ENCODE measurements at places on chromosomes 2 and 18.

GRCh38 chr2:124879640-124880039 is 854.6 kb downstream of the CNTNAP5 start:
- no peak for DNase-seq

GRCh38 chr2:9779596-9780264 is 63.5 kb upstream of the TAF1B start:
- no peak for DNase-seq

DNA sequence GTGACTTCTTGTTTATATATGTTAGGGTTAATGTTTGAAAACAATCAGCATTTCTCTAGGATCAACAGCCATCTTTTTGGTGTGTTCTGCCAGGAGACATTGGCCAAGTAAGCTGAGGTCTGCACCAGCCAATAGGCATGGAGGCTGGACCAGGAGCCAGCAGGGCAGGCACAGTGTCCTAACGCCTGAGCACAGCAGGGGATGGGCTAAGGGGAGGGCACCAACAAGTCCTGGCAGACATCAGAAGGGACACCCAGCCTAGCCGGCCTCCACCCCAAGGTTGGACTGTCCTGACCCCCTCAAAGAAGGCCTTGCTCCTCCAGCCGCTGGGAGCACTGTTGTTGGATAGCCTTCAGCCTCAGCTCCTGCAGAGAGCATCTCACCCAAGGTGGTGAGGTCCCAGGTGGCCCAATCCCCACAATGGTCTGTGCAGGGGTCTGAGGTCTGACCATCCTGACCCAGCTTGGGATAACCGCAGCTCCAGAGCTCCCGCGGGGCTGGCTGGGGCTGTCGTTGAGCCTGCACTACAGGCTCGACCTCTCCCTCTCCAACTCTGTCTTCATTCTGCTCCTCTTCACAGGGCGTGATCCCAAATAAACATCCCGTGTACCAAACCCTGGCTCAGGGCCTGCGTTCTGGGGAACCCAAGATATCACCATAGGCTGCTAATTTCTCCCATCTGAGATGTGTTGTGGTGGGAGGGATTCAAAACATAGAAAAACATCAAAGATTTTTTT is 8.1 kb downstream of the TEX44 start:
- no peak for DNase-seq

- no peak for DNase-seq
These were observed 233.3 kb downstream of the NCKAP5 start for GRCh38 chr2:133334923-133335322.

DNA sequence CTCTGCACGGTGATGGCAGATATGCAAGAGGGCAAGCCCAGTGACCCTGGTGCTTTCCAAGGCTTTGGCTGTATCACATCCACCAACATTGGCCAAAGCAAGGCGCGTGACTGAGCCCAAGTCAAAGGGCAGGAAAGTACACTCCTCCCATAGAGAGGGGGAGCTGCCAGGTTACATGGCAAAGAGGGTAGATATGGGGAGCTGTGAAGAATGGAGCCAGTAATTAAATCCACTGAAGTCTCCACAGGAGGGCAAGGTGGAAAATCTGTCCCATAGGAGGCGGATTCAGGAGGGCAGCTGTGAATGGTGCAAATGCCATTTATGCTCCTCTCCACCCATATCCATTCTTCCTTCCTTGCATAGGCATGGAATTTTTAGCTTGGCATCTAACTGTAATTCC is 44.6 kb upstream of the THOC1 start:
- DNase-seq, result no peak

DNA sequence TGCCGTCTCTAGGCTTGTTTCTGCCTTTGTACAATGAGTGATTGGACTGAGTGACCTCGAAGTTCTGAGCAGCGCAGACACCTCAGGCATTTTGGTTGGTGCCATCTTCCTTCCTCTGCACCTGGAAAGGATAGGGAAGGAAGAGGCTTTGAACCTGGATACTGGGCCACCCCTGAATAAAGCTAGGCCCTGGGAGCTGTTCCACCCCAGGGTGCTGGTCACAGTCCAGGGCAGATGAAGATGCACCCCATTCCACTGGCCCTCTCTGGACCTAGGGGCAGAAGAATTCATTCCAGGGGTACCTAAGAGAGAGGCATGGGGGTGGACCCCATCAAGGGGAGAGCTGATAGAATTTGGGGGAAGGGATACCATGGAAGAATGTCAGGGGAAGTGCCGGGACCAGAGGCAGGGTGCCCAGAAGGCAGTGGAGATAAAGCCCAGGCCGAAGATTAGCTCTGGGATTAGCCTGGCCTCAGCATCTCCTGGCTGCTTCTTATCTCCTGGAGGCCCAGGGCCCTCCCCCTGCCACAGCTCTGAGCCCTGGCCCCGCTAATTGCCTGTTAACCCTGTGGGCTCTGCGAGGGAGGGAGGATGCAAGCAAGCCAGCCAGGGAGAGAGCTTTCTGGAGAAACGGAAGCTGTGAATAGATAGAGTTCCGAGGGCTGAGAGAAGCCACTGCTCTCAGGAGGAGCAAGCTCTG is 11.4 kb downstream of the ASIC4 start:
- no peak for DNase-seq

DNA sequence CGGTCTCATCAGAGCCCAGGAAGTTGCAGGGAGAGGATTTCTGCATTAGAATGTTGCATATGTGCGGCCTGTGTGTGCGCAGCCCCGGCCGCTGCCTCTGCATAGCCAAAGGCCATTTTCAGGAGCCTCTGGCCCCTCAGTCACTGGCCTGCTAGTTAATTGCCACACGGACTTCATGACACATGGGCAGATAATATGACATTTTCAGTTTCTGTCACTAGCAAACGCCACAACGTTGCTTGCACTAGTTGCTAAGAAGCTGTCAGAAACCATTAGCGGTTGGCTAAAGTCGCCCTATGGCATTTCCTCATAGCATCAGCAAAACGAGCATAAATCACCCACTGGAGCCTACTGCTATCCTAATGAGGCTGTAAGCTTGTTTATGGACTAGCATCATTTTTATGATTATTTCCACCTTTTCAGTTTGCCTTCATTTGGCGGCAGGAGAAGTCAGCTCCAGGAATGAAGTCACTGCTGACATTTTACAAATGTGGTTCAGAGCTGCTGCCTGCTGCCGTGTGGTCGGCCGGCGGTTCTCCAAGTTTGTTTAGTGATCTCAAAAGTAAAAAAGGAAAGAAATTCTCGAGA is 73.7 kb downstream of the MEIS1 start:
- DNase-seq, result no peak

DNA sequence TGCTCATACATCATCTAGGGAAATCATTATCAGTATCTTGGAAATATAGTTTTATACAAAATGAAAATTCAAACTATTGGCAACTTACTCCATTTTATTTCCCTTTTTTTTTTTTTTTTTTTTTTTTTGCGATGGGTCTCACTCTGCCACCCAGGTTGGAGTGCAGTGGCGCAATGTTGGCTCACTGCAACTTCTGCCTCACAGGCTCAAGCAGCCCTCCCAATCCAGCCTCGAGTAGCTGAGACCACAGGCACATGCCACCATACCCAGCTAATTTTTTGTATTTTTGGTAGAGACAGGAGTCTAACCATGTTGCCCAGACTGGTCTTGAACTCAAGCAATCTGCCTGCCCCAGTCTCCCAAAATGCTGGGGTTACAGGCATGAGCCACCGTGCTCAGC is 29.0 kb downstream of the OLA1 start:
- DNase-seq, result no peak

DNA sequence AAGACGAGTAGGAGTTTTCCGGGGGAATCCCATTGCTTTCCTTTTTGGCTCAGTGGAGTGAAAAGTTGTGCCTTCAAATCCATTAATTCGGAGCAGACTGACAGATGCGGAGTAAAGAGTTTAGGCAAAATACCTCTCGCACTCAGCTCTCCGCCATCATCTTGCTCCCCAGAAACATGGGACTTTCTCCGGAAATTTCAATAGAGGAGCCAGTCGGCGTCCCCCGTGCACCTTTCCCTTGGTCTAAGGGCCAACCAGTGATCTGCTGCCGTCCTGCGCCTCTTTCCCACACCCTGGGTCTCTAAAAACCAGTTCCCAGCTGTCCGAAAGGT is 318 bp downstream of the TYW5 start:
- no peak for DNase-seq

DNA sequence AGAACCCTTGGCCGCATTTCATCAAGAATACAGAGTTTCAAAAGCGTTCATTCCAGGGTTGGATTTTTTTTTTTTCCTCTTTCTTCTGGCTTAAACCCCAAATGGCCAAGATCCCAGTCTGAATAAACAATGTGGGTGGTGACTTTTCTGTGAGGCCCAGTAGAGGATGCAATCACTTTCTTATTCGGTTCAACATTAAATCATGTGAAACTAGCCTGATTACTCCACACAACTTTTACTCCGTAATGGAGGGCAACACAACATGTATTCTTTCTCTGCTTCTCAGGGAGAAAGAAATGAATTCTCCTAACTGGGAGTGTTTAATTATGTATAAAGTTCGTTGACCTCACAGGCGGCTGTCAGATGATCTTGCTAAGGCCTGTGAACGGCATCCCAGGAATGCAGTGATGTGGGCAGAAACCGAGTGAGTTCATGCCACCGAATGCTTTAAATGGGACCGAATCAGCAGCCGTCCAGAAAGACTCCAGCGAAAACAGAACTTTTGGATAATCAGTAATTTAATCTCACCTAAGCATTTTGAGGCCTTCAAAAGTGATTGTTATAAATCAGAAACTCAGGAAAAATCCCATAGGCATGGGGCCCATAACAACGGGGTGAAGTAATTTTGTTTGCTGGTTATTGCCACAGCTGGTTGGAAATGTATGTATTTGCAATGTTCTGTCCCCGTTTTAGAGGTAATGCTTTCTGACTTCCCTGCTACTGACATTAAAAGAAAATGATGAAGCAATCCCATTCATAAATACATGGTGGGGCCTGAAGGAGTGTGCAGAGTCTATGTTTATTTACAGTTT is 81.5 kb downstream of the BCL2 start:
- no peak for DNase-seq

GRCh38 chr18:79682894-79683625 is 3.5 kb downstream of the CTDP1 start:
- no peak for DNase-seq

All from NCI-H1048 (cell line).